Daoy (cell line): ENCODE measurements at places on chromosomes 5 and 9. TPM values are rescaled to one million over a fixed set of nuclear protein-coding genes. Genes with fewer than 3 reads are reported as not detected.

APBA1 gene
- 1.7 and 6.7 TPM in 2 replicates for total RNA-seq

OBP2B gene
- not detected in 2 replicates for total RNA-seq

DNA sequence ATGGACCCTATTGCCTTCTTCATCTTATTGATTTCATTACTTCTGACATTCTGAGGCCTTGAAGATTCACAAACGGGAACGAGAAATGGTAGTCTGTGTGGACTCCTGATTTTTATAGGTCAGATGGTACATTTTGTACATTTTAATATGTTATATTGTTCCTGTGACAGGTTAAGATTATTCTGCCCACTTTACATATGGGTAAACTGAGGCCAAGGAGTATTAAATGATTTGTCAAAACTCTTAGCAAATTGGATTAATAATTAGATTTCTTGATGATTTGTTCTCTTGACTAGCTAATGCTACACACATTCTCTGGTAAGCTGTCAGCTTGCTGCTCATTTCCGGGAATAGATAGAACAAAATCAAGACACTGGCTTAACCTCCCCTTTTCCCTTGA lies 1.9 kb downstream of the FAM53C start:
- no peak for DNase-seq

GRCh38 chr9:107090218-107090617 lies 192.9 kb upstream of the RAD23B start:
- DNase-seq, result no peak

DNA sequence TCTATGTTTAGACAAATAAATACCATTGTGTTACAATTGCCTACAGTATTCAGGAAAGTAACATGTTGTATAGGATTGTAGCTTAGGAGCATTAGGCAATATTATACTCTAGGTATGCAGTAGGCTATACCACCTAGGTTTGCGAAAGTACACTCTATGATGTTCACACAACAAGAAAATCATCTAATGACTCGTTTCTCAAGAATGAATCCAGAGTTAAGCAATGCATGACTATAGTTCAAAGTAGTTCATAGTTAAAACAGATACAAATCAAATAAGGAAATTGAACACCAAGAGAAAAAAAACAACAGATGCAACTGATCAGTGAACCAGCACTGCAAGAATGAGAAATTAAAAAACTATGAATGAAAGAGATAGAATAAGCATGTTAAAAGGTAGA lies 27.6 kb upstream of the ABLIM3 start:
- DNase-seq, result no peak

DNA sequence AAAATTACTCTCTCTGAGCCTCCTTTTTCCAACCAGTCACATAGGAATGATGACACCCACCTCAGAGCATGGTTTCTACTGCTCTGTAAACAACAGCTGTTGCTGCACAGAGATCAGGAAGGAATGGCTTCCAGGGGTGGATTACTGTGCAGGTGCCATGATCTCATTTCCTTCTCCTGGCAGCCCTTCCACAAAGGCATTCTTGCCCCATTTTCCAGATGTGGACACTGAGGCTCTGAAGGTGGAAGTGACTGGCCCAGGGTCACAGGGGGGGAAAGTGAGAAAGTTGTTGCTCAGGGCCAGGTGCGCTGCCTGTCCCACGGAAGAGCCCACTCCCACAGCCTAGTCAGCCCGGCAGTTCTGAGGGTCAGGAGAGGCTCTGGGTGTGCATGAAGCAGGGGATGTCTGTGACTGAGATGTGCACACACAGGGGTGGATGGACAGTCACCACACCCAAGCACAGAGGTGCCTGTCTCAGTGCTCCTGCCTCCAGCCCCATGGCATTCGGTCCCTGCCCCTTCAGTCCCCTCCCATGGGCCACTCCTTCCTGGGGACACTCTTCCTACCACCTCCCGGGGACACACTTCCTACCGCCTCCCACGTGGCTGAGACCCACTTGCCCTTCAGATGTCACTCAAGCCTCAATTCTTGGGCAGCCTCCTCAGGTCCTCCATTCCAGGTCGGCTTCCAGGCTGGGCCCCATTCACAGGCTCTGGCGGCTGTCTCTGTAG lies 17.0 kb downstream of the FGFR4 start:
- no peak for DNase-seq

DNA sequence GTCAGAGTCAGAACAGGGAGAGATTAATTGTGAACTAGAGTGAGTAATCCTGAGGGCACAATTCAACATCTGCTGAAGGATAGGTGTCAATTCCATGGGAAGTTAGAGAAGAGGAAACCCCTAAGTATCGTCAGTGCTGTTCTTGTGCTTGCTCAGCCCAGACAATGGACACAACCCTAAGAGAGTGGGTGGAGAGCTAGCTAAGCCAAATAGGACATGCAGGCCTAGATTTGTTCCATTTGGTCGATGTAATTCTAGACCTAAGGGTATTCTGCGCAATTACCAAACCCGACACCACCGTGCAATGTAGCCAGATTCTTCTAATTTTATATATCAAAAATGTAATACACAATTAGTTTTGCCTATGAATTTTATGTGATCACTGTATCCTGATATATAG lies 431.6 kb downstream of the SH3GL2 start:
- no peak for DNase-seq
